ENCODE measurements at places on chromosomes 1 and 21. TPM values are rescaled to one million over a fixed set of nuclear protein-coding genes. Genes with fewer than 3 reads are reported as not detected.
A peak's percentile ranks its signal among the peaks of the same experiment; 100 is the strongest.

DNA sequence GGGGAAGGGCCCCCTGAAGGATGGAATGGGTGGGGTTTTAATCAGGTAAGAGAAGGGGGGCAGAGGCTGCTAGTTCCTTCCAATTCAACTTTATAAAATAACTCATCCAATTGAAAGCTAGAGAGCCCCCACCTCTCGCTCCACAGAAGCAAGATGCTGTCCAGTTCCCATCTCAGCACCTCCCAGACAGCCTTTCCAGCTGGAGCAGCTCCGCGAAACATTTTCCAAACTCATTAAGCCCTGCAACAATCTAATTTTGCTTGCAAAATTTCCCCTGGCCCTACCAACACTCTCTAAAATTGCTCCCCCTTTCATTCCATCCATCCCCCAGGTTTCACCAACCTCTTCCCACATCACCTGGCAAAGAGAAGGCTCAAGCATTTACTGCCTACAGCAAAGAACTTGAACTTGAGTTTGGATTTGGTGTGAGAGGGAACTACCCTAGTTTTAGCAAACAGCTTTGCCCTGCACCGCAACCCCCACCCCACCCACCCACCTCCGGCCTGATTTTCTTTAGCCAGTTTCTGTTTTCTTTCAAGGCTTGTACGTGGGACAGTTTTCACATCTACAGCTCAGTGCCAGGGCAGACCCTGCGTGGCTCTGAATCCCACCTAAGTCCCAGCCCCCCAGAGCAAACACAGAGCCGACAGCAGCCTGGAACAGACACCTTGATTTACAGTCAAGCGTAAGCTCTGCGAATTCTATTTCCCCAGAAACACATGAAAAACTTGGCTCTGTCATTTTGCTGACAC is 46.7 kb downstream of the SYF2 start:
- no peak for DNase-seq

GRCh38 chr1:217453816-217454215 is 177.1 kb downstream of the GPATCH2 start:
- DNase-seq = no peak

- DNase-seq = no peak
Observed at GRCh38 chr1:5329068-5329739, 663.0 kb downstream of the NPHP4 start.

GRCh38 chr1:169427081-169427641 is at the start of gene CCDC181:
Gene CCDC181, minus strand, starts transcription at chr1:169427474. Its CDS starts 2,547 bp downstream, at chr1:169424927.
- DNase-seq = peak; percentile 77

DNA sequence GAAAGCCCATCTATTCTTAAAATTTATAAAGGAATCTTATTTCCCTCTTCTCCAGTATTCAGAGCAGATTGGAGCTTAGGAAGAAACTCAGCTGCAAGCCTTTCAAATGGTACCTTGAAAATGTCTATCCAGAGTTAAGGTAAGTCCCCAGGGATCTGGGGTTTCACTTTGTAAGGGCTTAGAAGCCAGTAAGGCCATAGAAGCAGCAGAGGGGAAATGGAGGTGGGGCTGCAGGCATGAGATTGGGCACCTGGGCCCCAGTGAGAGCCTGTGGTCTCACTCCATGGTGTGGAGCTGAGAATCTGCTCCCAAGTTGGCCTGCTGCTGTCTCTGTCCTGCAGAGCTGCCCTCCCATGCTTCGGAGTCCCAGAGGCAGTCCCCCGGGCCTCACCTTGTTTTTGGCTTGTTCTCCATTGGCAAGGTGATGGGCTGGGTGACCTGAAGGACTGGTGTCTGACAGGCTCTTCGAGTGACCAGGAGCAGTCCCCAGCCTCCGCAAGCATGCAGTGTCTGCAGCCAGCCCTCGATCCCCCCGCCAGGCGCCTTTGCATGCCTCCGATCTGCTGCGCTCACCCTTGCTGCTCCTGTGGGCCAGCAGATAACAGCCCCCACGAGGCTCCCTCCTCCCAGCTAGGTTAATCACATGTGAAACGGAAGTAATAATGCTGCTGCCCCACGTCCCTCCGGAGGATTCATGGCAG is 163.1 kb downstream of the PGBD5 start:
- DNase-seq = no peak

DNA sequence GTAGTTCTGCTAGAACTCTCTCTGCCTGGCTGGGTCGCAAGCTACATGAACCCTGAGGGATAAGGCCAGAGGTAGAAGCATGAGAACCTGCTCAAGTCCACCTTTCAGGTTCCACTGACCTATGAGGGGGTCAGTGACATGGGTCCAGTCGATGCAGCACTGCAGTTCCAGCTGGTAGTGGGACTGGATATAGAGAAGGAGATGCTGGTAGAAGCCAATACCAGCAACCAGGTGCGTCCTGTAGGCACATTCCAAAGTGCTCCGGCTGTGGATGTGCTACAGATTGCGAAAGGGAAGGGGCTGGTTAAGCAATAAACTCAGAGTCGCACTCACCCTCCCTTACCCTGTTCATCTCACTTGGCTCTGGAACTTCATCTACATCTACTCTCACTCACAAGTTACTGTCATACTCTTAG is 5.7 kb downstream of the SMG5 start:
- DNase-seq = no peak

GRCh38 chr1:45297666-45298356 is 28.9 kb upstream of the HPDL start:
- DNase-seq = no peak

- no peak for DNase-seq
Observed at GRCh38 chr1:17667641-17668040, 87.5 kb upstream of the ACTL8 start.

Gene ANKRD35
- 0.36 TPM for total RNA-seq

Gene PDPN
- total RNA-seq = not detected

Gene KLF18
- total RNA-seq = not detected
